ENCODE measurements at places on chromosomes 6 and 20.

DNA sequence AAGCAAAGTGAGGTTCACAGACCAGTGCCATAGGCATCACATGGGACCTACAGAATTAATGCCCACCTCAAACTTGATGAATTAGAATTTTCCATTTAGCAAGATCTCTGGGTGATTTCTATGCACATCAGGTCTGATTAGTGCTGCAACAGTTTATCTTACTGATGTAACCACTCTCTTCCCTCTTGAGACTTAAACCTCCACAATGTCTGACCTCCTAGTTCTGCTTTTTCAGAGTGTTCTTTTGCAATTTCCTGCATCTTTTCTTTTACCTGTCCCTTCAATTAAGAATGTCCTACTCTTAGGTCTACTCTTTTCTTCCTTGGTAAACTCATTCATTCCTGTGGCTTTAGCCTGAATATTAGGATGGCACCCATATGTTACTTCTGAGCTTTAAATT lies 615.3 kb downstream of the TFAP2A start:
- no peak for DNase-seq

DNA sequence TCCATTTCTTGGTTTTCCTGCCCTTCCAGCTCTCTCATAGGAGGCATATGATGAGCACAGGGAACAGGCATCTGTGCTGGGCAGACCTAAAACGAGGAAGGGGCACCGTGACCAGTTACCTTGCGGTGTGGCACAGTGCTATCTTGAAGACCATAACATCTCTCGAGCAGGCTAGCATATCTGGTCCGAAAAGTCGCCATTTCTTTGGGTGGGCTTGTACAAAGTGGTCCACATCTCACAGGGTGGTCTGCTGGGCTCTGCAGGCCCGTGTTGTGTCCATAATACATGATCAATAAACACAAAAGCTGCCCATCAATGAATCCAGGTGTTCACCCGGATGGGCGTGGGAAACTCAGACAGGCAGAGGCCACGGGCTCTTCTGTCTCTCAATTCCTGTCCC lies 115.7 kb downstream of the PHACTR3 start:
- no peak for DNase-seq

- no peak for DNase-seq
Observed at GRCh38 chr6:35662999-35663398, 25.7 kb downstream of the FKBP5 start.

DNA sequence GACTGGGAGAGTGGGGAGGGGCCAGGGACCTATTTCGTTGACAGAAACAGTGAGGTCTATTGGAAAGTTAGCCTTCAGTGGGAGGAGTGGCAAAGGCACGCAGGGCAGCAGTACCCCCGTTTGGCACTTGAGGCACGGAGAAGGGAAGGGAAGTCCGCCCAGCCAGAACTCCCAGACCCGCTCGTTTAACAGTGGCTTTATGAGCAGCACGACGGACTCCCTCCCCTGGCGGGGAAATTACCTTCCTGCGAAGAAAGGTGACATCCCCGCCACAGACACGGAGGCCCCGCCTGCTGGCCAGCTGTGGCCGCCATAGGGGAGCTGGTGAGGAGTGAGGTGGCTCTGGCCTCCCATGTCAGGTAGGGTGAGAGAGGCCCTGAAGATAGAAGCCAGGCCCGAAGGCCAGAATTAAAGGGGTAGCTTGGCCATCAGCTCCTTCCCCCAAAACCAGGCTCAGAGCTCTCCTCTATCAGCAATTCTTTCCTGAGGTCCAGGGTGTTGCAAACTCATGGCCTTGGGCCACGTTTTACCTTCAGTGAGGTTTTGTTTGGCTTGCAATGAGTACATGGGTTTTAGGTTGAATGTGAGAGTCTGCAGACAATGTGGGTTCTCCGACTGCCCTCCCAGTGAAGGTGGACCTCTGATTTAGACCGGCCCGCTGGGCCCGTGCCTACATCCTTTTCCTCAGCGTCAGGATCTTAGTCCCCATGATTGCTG lies 123.7 kb downstream of the MRPL14 start:
- DNase-seq = no peak

DNA sequence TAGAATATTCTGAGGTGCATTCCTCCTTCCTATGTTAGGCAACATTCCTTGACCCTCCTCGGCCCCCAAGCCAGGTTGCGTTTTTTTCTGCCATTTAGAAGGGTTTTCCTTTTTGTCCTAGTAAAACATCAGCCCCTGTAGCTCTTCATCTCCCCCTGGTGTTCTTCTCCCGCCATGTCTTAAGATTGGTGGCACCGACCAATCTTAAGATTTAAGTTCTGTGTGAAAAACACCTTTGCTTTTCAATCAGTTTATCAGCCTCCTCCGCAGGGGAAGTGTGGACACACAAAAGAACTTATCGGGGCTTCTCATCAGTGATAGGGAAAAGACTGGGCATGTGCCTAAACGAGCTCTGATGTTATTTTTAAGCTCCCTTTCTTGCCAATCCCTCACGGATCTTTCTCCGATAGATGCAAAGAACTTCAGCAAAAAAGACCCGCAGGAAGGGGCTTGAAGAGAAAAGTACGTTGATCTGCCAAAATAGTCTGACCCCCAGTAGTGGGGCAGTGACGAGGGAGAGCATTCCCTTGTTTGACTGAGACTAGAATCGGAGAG lies 719 bp upstream of the EDN1 start:
- no peak for DNase-seq

DNA sequence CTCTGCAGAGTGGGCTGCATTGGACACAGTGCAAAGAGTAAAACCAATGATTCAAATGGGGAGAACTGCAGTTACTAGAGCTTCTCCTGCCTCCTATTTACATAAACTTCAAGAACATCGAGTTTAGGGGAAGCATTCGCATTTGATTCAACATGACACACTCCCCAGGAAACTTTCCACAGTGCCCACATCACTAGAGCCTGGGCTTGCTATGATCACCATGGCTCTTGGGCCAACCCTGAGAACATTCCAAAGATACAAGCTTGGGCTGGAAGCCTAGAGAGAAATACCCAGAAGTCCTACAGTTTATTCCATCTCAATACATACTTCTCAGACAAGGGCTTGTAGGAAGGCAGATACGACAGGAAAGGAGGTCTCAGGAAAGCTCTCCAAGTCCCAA lies 337.9 kb downstream of the CD83 start:
- no peak for DNase-seq

DNA sequence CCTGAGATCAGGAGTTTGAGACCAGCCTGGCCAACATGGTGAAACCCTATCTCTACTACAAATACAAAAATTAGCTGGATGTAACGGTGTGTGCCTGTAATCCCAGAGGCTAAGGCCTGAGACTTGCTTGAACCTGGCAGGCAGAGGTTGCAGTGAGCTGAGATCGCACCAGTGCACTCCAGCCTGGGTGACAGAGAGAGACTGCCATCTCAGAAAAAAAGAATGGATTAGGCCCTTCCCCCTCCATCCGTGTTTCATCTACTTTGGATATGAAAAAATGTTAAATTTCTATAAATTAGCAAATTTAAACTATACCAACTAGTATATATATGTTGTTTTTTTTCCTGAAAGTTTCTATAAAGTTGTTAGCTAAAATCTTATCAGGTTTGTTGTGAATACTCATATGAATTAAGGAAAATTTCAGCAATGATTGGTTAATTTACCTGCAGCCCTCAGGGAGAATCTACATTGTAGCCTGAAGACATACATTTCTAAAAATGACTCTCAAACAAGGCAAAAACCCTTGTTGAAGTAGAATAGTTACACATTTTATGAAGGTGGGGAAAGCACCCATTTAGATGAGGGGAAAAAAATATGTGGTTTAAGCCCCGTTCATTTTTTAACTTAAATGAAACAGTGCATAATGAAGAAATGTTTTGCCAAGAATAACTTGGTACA lies 120.9 kb downstream of the TIAM2 start:
- no peak for DNase-seq

DNA sequence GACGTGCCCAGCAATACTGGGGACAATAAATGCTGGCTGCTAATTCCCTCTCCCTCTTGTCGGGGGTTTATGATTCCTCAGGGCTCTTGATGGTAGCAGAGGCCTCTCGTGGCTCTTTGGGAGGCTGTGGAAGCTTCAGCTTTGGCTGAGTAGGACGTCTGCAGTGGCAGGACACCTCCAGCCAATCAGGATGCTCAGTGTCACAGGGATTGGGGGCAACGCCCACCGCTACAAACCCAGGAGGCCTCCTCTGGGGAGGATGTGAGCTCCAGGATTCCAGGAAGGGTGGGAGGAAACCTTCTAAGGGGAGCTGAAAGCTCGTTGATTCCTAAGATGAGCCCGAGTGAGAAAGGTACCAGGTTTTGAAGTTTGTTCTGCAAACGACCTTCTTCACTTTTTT lies 19.4 kb downstream of the RSPO4 start:
- no peak for DNase-seq

- DNase-seq = no peak
Observed at GRCh38 chr6:161917645-161918044, 643.8 kb upstream of the AGPAT4 start.

DNA sequence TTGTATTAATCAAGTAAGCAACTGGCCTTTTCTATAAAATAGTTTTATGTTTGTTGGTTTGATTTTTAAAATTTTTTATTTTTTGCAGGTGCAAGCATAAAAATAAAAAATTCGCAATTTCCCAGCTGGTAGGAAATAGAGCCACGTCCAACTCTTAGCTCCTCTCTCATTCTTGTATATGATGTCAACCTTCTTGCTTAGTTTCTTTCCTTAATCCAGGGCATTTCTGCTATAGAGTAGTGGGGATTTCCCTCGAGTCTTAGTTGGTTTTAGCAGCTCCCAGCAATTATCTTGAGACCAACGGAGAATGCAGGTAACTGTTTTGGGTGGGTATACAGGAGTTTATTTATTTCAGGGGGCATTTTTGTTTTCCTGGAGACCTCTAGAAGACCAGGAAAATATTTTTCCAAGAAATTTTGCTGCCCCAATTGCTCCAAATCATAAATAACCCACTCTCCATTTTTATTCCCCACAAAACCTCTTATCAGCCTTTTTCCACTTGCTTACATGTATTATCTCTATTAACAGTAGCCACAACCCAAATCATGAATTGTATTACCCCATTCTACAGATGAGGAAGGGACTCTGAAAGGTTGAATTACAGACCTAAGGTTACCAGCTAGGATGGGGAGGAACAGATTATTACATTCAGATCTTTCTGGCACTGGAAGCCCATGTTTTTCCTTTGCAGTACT lies 18.4 kb downstream of the PHACTR2 start:
- no peak for DNase-seq

DNA sequence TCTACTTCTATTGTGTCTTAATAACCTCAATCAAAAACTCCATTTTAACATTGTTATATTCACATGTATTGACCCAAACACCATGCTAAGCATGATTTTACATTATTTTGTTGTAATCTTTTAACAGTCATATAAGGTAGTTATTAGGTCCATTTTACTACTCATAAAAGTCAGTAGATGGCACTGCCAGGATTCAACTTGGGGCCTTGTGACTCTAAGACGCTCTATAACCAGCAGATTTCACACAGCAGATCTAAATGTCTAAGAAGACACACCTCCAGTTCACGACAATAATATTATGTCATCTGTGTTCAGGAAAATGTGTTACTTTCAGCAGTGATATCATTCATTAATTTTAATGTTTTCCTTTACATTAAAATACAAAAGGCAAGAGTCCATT lies 88.0 kb downstream of the FRK start:
- DNase-seq = peak; percentile 7

DNA sequence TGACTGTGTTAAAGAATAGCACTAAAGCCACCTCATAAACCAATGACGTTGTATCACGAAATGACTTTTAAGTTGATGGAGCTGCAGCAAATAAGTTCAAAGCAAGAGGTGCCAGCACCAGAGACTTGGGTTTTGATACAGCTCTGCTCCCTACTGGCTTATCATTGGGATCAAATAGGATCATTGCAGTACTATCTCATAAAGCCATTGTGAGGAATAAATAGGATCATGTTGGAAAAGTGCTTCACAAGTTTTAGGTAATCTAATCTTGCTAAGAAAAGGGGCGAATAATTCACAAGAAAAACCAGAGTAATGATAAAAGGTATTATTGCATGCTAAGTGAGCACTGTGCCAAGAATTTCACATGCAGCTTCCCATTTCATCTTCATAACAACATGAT lies 10.4 kb upstream of the CEP85L start:
- no peak for DNase-seq

GRCh38 chr6:12848964-12849808 lies 132.6 kb downstream of the PHACTR1 start:
- no peak for DNase-seq

- DNase-seq = no peak
Observed at GRCh38 chr6:21396313-21396712, 197.2 kb upstream of the SOX4 start.

GRCh38 chr6:27893059-27893835 lies 18.9 kb downstream of the OR2B2 start:
- DNase-seq = peak; percentile 98

DNA sequence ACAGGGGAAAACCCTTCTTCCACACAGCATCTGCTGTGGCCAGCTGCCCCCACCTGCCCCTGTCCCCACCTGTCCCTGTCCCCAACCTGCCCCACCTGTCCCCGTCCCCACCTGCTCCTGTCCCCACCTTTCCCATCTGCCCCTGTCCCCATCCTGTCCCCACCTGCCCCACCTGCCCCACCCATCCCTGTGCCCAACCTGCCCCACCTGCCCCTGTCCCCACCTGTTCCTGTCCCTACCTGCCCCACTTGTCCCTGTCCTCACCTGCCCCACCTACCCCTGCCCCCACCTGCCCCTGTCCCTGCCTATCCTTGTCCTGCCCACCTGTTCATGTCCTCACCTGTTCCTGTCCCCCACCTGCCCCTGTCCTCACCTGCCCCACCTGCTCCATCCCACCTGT lies 6.4 kb upstream of the MYT1 start:
- no peak for DNase-seq

GRCh38 chr6:130928158-130928912 lies 101.1 kb downstream of the SMLR1 start:
- DNase-seq = no peak

DNA sequence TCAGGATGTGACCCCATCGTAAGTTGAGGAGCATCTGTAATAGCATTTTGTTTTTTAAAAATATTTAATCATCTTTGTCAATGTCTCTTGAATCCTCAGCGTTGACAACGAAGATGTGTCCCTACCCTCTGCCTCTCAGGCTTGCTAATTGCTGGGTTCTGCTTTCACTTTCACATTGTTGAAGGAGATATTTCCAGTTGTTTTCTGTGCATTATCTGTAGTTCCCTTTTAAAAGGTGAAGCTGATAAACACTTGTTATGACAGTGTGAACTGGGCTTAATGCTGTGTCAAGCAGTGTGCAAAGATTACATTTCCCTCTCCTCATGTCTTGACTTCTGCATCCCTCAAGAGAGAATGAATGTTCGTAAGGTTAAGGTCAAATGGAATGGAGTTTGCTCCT lies 54.9 kb downstream of the CSE1L start:
- no peak for DNase-seq

DNA sequence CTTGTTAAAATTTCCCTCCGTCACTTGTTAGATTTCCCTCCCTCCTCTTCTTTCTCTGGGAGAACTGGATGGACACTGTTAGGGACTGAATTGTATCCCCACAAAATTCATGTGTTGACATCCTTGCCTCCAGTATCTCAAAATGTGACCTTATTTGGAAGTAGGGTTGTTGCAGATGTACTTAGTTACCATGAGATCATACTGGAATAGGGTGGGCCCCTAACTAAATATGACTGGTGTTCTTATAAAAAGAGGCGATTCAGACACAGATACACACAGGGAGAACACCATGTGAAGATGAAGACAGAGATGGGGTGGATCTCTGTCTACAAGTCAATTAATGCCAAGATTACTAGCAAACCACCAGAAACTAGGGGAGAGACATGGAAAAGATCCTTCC lies 139.5 kb downstream of the ALDH8A1 start:
- DNase-seq = no peak
